GM03348 (cell line): ENCODE measurements at places on chromosomes 4 and X.
A peak's percentile ranks its signal among the peaks of the same experiment; 100 is the strongest.

DNA sequence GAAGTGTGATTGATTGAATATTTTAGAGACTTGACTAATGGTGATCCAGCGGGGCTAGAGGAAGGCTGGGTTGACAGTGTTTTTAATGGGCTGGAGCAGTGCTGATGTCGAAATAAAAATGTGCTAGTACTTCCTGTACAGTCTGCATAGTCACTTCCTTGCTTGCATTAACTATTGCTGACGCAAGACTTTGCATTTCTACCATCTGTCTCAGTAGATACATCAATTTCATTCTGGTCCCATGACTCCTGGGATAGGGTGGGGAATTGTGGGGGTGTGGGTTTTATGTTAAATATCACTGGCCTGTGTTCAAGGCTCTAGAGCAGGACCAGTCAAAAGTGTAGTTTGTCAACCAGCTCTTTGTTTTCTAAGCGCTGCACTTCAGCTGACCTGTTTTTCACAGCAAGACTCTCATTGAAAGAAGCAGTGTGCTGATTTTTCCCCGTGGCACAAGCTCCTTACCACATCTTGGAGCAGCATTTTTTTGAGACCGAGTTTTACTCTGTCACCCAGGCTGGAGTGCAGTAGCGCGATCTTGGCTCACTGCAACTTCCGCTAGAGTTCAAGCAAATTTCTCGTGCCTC is 35.2 kb upstream of the PHEX start:
- peak; percentile 36 for DNase-seq

DNA sequence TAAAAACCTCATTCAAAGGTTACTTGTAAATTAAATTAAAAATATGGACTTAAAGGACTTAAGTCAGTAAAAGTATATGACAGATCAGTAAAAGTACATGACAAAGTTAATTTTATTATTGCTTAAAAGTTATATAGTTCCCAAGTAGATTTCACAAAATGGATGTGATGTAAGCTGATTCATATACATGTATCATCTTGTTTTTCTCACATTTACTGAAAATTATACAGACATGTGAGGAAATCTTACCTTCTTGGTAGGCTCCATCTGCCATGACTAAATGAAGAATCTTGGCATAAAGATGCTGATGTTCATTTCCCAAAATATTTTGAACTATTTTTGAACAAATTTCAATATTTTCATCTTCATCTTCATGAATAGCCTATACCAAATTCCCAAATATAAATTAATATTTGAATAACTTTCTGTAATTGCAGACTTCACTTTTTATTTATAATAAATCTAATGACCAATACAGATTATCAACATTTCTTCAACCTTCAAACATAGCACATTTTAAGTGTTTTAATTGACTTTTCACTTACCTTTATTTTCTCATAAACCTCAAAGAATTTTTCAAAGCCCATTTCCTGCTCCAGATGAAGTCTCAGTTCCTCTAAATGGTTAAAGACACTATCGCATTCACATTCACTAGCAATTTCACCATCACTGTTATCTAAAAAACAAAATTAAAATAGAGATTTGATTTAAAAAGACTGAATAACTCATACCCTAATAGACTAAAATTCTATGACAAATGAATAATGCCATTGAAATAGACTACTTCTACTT is 129.4 kb upstream of the SH3RF1 start:
- no peak for DNase-seq

DNA sequence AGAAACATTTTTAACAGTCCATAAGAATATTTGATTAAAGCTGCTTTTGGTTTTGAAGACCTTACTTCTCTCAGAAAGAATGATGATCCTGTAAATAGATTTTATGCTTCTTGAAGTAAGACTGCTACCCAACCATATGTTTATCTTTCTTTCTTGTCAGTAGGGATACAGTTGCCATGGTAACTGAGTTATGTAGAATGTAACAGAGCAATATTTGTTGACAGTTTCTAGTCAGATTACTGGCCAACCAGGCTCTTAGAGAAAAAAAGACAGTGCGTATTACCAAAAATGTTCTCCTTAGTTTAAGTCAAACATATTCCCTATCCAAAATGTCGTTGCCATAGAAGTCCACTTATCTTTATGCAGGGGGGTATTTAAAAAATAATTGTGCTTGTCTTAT is 456.8 kb downstream of the PRR32 start:
- DNase-seq, result no peak

- DNase-seq, result peak; percentile 2
Measured at GRCh38 chrX:93422693-93423092, 250.7 kb downstream of the NAP1L3 start.

- DNase-seq, result no peak
Measured at GRCh38 chrX:139538907-139539790, 8.6 kb downstream of the F9 start.

- peak; percentile 8 for DNase-seq
Measured at GRCh38 chrX:29295987-29296680, 708.9 kb downstream of the IL1RAPL1 start.

GRCh38 chr4:141028024-141028529 is 105.2 kb downstream of the RNF150 start:
- peak; percentile 53 for DNase-seq

- DNase-seq, result no peak
Measured at GRCh38 chr4:3445111-3445820, 3.5 kb downstream of the HGFAC start.

DNA sequence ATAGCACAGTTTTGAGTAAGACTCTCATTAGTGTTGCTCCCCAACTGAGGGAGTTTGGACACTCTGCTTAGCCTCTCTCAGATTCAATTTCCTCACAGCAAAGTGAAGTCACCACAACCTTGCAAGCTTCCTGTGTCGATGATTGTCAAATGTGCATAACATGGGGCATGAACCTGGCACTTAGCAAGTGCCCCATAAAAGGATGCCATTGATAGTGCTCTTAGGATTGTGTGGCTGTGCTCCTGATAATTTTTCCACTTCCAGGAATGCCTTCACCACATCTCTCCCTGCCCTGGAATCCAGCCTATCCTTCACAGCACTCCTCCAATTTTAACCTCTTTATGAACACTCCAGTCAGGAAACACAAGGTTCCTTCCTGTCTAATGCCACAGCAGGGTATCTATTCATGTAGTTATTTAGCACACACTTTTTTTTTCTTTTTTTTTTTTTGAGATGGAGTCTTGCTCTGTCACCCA is 309.4 kb downstream of the PPP3CA start:
- DNase-seq, result no peak

DNA sequence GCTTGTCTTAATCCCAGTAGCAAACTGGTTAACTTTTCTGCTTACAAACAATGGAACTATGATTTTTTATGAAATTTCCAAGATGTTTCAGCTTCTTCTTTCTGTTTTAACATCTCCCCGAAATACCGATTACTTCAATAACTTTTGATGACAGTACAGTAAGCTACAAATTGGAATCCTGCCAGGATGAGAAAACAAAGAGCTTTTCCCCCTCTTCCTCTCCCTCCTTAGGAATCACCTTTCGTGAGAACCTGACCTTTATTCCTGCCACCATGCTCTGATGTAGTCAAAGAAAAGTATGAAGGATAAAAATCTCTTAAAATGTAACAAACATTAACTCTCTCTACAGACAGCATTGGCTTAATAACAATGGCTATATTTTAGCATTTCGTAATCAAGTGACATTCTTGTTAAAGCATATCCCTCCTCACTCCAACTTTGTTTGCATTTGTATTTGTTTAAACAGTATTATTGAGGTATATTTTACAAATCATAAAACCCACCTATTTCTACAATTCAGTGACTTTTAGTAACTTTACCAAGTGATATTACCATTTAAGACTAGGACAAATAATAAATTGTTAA is 148.7 kb upstream of the NAP1L5 start:
- no peak for DNase-seq

DNA sequence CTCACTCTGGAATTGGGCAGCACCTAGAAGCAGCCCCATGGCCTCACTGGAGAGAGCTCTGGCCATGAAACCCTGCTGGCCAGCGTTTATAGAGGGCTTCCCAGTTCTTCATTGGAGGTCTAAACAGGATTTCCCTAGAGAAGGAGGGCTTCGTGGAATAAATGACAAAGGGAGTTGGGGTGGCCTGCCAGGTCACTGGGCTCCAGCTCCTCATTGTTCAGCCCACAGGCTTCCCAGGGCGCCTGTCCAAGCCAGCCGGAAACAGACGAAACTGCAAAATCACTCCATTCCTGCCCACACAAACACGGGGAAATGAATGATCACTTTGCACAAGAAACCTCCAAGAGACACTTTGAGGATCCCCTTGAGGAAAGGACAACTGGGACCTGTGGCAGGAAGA is 189.7 kb downstream of the TSPAN5 start:
- DNase-seq, result peak; percentile 70

- DNase-seq, result peak; percentile 91
Measured at GRCh38 chrX:69165087-69165651, at the start of gene PJA1. Gene PJA1 (minus strand): TSS chrX:69165453. CDS start chrX:69163073, 2,380 bp downstream.

- peak; percentile 72 for DNase-seq
Measured at GRCh38 chr4:48329976-48330375, 11.4 kb upstream of the SLAIN2 start.

GRCh38 chr4:86338989-86339388 is 20.9 kb downstream of the MAPK10 start:
- DNase-seq, result peak; percentile 79

DNA sequence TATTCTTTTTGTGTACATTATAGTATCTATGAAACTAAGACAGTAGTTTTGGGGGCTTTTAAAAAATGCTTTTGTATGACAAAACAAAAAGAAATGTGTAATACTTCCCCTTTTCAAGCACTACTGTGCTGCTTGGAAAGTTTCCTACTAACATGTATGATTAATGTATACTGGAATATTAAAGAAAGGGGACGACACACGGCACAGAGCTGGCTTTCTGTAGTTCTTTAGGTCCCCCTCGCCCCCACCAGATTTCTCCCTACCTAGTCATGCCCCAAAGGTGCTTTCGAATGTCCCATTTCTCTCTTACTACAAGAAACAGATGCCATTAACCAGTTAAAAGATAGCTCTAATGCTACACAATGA is 1.6 kb upstream of the AP1S2 start:
- DNase-seq, result no peak

DNA sequence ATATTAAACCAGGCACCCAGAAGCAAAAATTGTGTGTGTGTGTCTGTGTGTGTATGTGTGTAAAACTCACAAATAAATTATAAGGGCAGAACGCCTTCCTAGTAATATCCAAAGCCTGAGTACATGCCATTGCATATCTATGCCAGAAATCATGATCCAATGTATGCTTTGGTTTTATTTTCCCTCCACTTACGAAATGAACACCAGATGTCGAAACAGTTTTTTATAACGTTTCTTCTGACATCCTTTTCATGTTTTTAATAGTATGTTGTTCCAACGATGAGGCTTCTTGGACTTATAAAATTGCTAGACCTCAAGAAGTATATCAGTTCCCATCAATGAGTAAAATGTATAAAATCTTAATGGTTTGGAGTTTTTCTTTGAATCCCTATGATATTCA is 55.4 kb downstream of the KCNIP4 start:
- no peak for DNase-seq

- no peak for DNase-seq
Measured at GRCh38 chr4:144634978-144635747, 10.8 kb upstream of the HHIP start.

GRCh38 chr4:144302704-144303536 is 162.4 kb upstream of the GYPA start:
- DNase-seq, result no peak

DNA sequence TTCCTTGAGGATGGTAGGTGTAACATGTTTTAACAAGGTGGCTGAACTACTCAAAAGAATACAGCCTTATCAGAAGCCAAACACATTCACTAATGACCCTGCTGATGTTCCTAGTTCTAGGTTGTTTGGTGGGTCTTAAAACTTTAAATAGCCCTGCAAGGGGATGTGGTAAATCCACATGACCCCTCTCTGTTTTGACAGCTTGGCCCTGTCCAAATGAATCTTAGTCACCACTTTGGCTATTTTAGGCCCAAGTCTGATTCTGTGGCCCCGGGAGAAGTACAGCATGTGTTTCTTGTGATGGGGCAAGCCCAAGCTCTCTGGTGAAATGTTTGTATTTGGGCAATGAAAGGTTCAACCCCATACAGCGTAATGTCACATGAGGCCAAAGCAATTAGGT is 54.5 kb upstream of the GPR34 start:
- no peak for DNase-seq

DNA sequence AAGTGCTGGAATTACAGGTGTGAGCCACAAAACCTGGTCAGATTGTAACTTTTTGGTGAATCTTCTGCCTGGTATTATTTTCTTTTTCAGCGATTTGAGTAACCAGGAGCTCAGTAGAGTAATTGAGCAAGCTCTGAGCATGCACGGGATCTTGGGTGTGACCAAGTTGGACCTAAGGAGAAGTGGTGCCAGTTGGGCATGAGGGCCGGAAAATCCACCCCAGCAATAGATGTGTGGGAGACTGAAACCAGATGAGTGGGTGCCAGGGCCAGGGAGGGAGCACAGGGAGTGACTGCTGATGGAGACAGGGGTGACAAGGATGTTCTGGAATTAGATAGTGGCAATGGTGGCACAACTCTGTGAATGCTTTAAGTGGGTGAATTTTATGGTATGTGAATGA is 3.7 kb upstream of the CCNQ start:
- DNase-seq, result no peak

GRCh38 chr4:4762909-4763821 is 96.3 kb upstream of the MSX1 start:
- peak; percentile 68 for DNase-seq

- peak; percentile 2 for DNase-seq
Measured at GRCh38 chr4:125131891-125132680, 182.7 kb upstream of the FAT4 start.

- DNase-seq, result peak; percentile 37
Measured at GRCh38 chrX:42751573-42751972, 26.4 kb downstream of the PPP1R2C start.

- DNase-seq, result peak; percentile 36
Measured at GRCh38 chr4:151659601-151660364, 101.0 kb downstream of the GATB start.

DNA sequence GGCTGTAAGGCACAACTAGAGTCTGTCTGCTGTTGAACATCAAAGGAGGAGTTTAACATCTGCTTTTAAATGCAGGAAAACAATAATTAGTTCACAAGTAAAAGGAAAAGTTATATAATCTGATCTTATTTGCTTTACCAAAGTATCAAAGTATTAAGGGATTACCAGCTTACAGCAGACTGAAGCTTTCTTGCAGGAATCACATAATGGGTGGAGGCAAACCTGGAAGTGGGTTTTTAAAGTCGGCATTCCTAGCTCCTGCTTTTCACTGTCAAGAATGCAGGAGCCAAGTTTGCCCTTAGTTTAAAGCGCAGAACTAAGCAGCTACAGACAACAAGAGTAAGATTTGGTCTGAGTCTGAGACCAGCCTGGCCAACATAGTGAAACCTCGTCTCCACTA is 122.2 kb downstream of the APBB2 start:
- no peak for DNase-seq

DNA sequence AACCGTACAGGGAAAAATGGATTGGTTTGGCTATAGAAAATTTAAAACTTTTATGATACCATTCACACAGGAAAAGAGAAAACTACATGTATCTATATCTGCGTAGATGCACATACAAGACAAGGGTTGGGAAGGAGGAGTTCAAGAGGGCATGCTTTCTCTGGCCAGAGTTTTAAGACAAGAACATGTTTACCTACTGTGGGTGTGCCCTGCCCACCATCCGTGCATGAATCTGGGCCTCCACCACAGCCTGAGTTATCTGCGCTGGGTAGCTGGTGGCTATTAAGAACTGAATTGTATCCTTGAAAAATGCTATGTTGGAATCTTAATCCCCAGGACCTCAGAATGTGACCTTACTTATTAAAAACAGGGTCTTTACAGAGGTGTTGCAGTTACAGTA is 151.6 kb downstream of the AASDH start:
- DNase-seq, result no peak

GRCh38 chr4:31918891-31919290 is 1198.7 kb downstream of the PCDH7 start:
- no peak for DNase-seq
